ENCODE measurements at places on chromosomes 3 and 15.

DNA sequence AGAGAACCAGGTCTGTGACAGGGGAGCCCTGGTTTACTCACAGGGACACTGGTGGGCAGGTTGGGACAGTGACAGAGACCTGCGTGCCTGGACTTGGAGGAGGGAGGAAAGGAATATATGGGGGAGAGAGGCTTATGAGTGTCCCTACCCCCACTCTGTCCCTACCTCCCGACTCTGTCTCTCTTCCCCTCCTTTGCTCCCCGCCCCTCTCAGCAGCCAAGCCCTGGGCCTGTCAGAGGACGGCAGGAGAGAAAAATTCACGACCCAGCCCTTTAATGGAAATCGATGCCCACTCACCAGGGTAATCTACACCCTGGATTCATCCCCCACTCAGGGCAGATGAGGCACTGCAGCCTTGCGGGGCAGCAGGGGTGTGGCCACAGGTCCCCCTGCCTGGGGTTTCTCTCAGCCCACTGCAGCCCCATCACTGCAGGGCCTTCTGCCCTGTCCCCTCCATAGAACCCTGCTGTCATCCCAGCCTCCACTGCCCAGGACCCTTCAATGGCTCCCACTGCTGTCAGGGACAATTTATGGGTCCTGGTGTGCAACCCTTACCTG is 135.9 kb upstream of the LINGO1 start:
- DNase-seq = no peak

- DNase-seq = no peak
Measured at GRCh38 chr3:80492162-80492561, 724.4 kb upstream of the ROBO1 start.

DNA sequence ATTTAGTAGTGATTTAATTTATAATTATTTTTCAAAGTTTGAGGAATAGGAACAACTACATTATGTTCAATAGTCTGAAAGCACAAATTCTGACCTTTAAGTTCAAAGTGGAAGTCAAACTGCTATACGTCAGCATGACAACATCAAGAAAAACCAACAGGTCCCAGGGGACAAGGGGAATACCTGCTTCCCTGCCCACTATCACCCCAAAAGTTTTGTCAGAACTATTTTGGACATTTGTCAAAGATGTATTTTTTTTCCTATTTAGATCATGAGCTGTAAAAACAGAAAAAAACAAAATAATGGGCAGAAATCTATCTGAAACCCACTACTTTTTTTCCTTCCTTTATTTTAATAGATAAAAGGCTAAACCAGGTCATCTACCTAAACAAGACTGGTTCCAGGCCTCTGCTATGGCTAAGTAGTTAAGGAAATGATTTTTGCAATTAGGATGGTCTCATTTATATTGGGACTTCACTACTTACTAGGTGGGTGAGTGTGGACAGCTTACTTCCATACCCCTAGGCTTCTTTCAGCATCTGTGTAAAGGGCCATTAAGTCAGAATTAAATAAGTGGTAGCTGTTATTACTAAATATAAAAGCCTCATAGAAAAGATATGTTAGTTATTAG is 746.3 kb downstream of the FHIT start:
- no peak for DNase-seq

DNA sequence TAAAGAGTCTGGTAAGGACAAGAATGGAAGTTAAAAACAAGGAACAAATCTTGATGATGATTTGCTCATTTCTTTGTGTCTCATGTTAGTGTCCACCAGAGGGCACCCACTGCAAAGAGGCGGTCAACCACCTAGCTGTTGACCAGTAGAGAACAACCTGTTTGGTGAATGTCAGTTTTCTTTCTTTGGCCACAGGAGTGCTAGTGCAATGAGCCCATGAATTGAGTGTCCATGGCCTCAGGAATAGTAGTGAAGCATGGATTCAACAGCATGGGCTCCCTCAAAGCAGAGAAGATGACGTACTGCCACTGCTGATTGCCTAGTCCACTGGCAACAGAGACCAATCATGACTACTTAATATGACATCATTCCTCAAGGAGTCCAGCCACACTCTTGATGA is 10.7 kb upstream of the CNTN6 start:
- DNase-seq = no peak

- DNase-seq = no peak
Measured at GRCh38 chr3:46668116-46668515, 25.4 kb downstream of the ALS2CL start.

GRCh38 chr3:150239766-150240165 is 168.3 kb upstream of the TSC22D2 start:
- DNase-seq = no peak

GRCh38 chr3:155356594-155357370 is 63.3 kb upstream of the STRIT1 start:
- DNase-seq = no peak

- no peak for DNase-seq
Measured at GRCh38 chr3:81349816-81350340, 411.6 kb downstream of the GBE1 start.

Measured in effector CD4-positive, alpha-beta T cell (primary cell).